ENCODE measurements at places on chromosomes 11 and 22.

DNA sequence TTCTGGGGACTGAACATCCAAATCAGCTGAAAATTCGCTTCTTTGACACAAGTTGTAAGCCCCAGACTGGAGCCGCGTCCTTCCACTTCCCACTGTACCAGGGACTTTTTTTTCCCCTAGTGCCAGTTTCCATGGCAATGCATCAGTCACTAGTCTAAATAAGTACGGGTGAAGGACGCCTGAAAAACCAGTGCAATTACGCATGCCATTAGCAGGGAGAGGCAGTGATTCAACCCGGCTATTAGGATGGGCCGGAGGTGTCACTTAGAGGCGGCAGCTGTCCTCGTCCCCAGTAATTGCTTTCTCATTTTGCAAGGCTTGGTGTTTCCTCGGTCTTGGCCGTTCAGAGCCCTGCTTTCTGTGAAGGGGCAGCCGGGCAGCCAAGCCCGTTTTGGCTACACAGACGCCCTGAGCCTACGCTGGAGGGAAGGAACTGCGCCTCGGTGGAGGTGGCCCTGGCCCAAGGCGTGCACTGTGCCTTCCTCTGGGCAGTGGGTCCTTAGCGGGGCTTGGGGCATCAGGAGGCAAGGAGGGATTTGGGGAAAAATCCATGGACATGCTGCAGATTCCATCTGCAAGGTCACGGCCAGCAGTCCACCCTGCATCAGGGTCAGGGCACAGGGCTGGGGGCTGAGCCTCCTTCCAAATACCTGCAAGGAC, 319.7 kb downstream of the CTTN start:
- no peak for DNase-seq

DNA sequence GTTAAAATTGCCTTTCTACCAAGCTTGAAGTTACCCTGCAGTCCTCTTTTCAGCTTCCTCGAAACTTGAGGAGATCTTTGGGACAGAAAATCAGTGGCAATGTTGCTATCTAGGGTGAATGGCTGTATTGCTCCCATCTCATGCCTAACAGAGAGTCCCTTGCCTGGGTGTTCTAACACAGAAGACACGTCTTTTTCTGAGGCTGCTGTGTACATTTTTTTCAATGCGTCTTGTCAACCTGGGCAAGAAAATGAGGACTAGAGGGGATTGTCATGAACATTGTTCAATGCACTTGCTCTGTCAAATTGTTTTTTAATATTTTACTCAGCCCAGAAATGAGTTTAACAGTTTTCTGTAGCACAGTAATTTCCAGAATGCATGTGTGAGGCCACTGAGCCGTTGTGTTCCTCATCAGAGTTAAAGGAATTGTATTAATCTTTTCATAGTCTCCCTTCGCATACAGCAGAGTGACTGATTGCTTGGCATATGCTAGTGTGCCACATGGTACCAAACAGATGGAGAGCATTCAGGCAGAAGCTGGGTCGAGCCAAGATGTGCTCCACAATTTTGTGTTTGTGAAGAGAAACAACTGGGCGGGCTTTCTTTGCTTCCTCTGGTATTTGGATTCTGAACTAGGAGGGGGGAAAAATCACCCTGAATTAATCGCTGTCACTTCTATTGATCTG, 86.0 kb downstream of the CASP12 start:
- DNase-seq: no peak

GRCh38 chr11:2813141-2813908, 72.2 kb downstream of the CDKN1C start:
- DNase-seq: no peak

GRCh38 chr11:132943706-132944568, 588.4 kb downstream of the OPCML start:
- DNase-seq: peak; percentile 60

GRCh38 chr22:20022978-20023613, 2.2 kb downstream of the TANGO2 start:
- DNase-seq: no peak

Measured in D341Med (cell line).